ENCODE measurements at places on chromosomes 6 and 20.

DNA sequence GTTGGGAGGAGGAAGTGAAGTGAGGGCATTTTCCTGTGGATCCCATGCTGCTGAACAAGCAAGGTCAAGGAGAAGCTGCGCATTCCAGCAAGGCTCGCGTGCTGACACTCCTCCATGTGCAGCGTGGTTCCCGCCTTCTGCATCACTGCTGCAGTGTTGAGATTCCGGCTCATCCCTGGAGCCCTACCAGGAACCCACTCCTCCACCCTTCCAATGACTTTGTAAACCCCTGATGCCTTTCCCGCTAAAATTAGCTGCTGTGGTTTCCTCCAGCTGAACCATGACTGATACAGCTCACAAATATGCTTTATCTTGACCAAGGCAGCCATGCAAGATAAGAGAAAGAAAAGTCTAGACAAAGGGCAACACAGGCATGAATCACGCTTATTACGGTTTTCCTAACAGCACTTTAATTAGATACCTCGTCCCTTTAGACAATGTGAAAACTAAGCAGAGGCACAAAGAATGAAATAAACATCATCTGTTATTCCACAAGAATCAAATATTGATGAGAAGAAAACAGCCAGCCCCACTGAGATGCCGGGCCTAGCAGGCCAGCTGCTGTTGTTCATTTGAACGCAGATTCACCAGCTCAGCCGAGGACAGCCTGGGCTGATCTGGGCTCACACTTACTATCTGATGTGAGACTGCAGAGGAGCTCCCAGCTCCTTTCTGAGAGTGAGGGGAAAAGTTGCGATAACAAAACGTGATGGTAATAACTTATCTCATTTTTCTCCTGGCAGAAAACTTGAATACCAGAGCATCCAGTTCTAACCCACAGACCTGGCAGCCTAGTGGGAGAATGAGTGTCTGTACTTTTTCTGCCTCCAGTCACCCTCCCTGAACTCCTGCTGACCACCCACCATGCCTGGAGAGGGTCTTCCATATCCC, 14.2 kb upstream of the BNIP5 start:
- DNase-seq: peak; percentile 74

- no peak for DNase-seq
Measured at GRCh38 chr20:23452776-23453175, at the start of gene CST11. TSS of gene CST11 (minus strand) at chr20:23452876. CDS start at chr20:23452811, 65 bp downstream.

DNA sequence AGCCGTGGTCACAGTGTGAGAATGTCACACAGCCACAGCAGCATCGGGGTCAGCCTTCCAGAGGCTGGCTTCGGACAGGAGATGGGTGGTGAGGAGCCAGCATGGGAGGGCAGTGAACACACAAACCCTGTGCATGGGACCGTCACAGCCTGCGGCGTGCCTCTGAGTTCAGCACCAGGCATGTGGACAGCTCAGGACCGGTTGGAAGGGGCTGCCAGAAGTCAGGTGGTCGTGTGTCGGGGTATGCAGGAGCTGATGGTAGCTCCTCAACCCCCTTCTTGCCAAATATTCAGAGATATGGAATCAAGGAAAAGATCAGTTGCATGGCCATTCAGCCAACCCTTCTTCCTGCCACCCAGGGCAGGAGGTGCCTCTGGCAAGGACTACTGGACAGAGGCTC, 28.2 kb downstream of the MYT1 start:
- DNase-seq: no peak

DNA sequence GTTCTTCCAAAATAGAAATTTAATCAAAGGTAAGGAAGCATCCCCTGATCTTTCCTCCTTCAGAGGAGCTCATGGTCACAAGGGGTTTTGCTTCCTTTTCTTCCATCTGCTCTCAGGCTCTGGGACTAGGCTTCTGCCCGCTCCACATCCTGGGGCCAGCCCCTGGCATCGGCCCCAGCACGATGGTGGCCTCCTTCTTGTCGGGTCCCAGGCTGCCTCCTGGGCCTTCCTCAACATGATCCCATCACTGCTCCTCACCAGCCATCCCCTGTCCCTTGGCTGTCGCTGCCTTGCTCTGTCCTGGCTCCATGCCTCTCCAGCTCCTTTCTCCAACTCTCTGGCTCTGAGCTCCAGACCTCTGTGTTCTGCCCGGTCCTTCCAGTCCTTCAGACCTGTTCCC, 4.1 kb downstream of the PHACTR3 start:
- DNase-seq: no peak

- no peak for DNase-seq
Measured at GRCh38 chr20:62156592-62157386, 13.2 kb downstream of the SS18L1 start.

DNA sequence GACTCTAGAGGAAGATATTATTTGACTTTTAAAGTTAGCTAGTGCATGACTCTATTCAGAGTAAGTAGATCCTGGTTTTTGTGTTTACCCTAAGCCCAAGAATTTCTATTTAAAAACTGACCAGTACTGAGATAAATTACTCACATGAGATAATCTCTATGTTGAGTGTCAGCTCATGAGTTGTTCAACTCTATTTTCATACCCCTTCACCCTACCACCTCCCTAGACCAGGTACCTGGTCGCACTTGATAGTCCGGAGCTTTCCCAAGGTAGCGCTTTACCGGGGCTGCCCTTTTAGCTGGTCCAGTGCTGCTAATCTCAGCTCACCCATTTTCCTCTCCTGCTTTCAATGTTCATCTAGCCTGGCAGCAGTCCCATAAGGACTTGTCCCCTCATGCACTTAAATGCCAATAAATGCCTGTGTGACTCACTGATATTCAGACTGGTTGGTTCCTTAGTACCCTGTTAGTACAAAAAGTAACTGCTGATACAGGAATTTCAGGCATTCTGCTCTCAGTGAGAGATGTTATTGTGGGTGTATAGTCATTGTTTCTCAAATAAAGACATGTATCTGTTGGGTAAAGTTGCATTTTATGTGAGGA, 503.9 kb downstream of the ADGRB3 start:
- no peak for DNase-seq

DNA sequence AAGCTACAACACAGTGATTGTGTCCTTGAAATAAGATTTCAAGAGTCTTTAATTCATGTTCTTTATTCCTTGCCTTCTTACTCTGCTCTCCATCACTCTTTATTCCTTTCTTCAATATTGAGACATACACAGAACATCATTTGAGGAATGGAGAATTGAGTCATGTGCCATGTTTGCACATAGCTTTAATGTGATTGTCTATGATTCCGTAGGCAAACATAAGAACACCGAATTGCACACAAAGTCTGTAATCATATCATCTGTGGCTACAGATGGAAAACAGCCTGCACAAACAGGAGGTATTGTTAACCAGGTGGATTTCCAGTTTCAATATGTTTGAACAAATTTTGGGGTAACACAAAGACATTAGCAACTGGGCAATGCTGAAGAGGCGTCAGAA, 571.6 kb upstream of the GJE1 start:
- no peak for DNase-seq

GRCh38 chr6:151975795-151976194, 168.3 kb downstream of the ESR1 start:
- DNase-seq: no peak

DNA sequence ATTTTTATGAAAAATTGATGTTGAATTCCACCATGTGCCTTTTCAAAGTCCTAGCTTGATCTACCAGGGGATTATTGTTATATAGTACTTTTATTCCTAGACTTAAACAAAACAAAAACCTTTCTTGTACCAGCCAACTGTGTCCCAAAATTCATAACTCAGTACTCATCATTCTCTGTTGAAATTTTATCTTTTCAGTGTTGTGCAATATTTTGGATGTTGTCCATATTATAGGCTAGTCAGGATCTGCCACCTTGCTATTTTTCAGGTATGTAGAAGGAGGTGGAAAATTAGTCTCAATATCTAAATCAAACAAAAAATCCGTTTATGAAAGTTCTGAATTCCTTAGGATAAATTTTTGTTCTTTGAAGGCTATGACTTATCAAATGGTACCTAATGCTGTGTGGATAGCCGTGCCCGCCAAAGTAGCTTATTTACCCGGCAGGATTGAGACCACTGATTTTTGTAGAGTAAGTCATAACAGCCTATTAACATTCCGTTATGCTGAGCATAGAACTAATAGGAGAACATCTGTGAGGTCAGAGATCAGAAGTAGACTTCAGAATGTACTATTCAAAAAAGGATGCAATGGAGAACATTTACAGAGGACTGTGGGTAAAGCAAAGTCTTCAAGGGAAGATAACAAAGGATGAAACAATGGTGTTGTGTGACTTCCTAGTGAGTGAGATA, 304.7 kb downstream of the SOX4 start:
- no peak for DNase-seq

GRCh38 chr6:128659276-128659675, 138.9 kb upstream of the PTPRK start:
- no peak for DNase-seq

DNA sequence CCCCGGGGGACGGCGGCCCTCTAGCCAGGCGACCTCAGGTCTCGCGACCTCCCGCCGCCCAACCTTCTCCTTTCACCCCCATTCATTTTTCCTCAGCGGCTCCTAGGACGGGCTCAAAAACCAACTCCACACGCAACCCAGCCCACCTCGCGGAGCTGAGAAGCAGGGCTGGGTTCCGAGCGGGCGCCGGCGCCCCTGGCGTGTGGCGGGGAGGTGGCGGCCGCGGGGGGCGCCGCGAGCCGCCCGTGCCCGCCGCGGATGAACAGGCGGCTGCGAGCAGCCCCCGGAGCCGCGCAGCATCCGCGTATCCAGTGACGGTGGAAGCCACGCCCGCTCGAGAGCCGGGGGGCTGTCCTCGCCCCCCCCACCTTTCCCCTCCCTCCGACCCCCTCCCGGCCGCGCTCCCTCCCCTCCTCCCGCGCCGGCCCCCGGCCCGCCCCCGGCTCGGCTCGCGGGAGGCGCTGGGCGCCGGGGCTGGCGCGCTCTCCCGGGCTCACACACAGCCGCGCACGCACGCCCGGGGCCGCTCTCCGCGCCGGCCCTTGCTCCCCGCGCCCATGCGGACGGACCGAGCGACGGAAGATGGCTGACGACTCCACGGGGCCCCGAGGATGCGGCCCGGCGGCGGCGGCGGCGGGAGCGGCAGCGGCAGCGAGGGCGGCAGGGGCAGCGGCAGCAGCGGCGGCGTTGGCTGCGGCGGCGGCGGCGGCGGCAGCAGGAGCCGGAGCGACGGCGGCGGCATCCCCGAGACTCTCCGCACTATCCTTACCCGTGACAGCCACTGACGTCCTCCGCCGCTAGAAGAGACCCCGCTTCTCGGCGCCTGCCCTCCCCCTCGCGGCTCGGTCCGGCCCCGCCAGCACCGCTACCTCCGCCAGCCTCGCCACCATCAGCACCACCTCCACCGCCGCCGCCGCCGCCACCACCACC, at the start of gene SOBP:
TSS of gene SOBP (plus strand) at position 482 of the 930 bp plus-strand sequence. CDS start 500 bp downstream, outside the sequence.
- DNase-seq: no peak

DNA sequence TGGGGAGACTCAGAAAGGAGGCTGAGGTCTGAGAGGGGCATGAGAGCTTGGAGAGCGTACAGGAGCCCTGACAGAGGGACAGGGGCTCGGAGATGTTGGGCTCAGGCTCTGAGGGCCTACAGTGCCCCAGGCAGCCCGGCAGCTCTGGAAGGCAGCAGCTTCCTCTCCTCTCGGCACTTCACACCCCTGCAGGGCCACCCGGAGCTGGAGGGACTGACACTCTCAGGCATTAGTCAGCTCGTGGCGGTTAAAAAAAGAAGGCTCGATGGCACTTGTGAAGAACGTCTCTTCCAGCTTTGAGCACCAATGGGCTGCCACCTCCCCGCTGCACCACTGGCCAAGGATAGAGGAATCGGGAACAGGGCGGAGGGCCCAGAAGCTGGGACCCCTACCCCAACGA, 62.6 kb upstream of the SIRPA start:
- no peak for DNase-seq

DNA sequence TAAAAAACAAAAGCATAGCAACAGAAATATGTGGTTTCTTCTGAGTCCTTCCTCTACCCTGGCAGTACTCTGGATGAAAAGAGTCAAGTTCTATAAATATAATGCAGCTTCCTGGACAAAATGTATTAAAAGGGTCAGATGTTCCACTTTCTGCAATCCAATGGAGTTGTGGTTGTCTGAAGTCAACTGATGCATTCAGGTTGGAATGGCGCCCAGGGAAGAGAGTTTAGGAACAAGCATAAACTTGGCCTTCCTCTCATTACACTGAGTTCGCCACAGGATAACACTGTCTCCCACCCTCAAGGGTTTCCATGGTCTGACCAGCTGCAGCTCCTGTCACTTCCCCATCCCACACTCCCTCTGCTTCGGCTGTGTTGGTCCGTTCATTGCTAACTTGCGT, 66.4 kb downstream of the PLEKHG1 start:
- no peak for DNase-seq

DNA sequence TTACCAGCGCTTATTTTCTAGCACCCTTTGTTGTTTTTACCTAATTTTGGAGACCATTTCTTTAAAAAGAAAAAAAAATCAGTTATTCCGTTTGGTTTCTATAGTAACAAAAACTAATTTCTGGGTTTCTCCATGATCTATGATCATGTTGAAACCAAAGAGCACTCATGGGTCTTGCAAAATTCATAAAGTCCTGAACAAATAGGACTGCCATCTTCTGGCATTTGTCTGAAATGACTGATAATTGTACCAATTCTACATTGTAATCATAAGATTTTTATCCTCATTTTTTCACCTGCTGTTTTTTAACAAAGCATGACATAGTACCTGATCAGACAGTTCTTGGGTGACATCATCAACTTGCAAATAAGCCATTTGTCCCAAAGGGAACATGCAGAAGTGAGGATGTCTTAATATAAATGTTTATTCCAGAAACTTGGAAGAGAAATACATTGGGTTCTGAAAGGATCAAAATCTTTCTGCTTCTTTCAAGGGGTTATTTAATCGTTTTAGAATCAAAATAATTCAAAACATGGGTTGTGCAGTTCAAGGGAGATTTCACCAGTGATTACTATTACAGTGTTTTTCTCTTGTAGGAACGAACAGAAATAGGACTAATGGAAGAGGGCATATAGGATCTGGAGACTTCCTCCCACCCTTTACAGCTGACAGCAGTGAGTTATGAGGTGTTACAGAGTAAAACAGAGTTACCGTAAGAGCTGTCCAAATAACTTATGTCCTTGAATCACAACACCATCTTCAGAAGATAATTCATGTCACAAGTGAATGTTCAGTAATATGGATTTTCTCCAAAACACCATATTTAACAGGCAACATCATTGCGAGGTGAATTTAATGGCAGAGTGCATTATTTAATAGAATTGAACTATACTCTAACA, 87.1 kb upstream of the GJE1 start:
- no peak for DNase-seq

DNA sequence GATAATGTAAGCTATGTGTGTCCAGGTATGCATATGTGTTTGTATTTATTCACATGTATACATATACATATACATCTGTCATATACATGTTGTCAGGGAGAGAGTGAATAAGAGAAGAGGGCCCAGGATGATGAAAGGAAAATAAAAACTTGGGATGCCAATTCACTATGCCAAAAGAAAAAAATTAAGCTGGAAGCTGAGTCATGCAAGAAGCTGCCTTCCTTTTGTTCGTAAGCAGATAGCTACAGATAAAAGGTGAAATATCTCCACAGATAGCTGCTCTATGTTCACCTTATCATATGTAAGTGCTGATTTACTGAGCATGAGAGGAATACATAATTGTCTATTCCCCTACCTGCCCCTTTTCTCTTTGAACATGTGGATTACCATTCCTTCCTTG, 579.9 kb downstream of the EPM2A start:
- DNase-seq: no peak
